Mucosa of gallbladder (tissue), 1 donor: ENCODE measurements at places on chromosomes 11 and 22. TPM values are rescaled to one million over a fixed set of nuclear protein-coding genes. Genes with fewer than 3 reads are reported as not detected.

- no peak for DNase-seq
Observed at GRCh38 chr11:46845440-46845739, 690 bp downstream of the CKAP5 start.

- DNase-seq, result no peak
Observed at GRCh38 chr11:57776577-57777210, 15.1 kb downstream of the CTNND1 start.

- no peak for DNase-seq
Observed at GRCh38 chr11:75398906-75399305, 412 bp upstream of the RPS3 start.

DNA sequence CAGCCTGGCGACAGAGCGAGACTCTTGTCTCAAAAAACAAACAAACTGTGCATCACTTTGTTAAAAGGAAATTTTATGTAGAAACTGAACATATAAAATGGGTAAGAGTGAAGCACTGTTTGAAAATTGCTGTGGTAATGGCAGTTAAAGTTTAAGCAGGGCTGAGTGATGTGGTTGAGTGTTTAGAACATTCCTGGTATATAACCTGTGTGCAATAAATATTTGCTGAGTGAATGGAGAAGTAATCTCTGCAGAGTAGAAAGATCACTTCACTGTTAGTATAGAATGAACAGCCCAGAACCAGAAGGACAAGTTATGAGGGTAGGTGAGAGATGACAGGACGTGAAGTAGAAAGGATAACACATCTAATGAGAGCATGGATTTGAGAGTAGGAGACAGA is 27.3 kb downstream of the CECR2 start:
- no peak for DNase-seq

- DNase-seq, result no peak
Observed at GRCh38 chr22:30201945-30202344, 44.6 kb downstream of the LIF start.

DNA sequence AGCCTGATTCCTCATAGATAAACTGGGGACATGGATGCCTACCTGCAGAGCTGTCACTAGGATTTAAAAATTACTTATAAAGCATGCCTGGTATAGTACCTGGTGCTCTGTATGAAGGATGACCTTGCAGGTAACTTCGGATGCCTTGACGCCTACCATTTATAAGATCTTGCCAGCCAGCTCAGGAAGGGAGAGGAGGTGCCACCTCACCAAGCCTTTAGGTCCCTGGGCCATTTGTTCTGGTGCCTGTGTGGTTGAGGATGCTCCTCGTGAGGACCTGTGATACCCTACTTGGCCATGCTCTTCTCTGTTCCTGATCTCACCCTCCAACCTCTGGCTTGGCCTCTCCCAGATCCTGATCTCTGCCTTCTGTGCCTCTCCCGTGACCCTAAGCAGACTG is 85.2 kb downstream of the FDX1 start:
- no peak for DNase-seq

DNA sequence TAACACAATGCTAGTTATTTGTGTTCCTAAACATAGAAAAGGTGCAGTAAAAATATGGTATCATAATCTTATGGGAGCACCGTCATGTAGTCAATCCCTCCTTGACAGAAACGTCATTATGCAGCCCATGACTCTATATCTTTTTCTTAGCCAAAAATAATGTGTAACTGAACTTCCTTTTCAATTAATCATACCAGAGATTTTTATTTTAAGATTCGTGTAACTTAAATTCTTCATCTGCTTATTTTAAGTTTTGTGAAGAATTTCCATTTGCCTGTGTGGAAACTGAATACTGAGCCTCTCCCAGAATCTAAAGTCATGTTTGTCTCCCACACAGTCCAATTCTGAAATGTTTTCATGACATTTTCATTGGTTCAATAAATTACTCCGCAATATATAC is 699.1 kb downstream of the KCNA4 start:
- DNase-seq, result no peak

The OR6A2 gene
- total RNA-seq, result 0.06 TPM

The USH1C gene
- 176 TPM for total RNA-seq

- DNase-seq, result no peak
Observed at GRCh38 chr11:99281331-99281730, 260.6 kb downstream of the CNTN5 start.
